Large intestine (tissue), 12 donors: ENCODE measurements at places on chromosomes 12 and 14.

DNA sequence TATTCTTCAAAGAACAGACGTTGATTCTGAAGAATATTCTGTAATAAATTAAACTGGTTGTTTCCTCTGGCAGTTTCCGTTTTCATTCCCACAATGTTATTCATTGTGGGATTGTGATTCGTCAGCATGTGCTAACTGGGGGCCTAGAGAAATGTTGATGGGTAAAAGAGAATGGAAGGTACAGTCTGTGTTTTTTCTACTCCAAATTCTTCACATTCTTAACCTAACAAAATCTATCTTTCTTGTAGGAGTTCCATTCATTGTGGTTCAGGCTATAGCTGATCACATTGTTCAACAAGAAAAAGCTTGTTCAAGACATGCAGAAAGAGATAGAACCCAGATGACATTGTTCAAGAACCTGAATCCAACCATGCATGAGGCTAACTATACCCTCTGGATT, 5.9 kb downstream of the CD163 start:
- DNase-seq = no peak
- no peak overlapping the region for H3K27ac ChIP-seq
- no peak overlapping the region for H3K4me3 ChIP-seq
- no peaks in the 10 kb centered on the region for H3K4me1 ChIP-seq
- H3K27me3 ChIP-seq = peaks cover 2% of the 10 kb centered on the region
- H3K36me3 ChIP-seq = no peaks in the 10 kb centered on the region

GRCh38 chr12:106971065-106971464, 15.4 kb downstream of the TMEM263 start:
- peaks cover 12% of the 10 kb centered on the region for H3K4me1 ChIP-seq
- no peaks in the 10 kb centered on the region for H3K27me3 ChIP-seq
- no peak overlapping the region for H3K27ac ChIP-seq
- no peak for DNase-seq
- no peak overlapping the region for H3K4me3 ChIP-seq

DNA sequence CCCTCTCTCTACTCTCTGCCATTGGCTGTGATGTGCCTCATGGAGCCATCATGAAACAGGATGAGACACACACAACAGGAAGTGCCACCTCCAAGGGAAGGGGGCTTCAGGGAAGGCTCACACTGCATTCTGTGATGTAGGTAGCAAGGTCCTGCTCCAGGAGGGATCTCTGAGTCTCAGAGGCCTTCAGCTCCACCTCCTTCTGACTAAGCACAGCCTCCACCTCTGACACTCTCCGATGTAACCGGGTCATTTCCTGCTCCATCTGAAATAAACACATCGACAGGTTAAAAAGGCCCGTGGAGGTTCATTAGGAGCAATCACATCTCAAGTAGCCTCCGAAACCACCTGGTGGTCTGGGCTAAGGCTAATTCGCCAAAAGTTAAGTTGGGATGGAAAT, 93.3 kb downstream of the CIT start:
- no peak overlapping the region for H3K4me3 ChIP-seq
- H3K27ac ChIP-seq = no peak overlapping the region
- no peaks in the 10 kb centered on the region for H3K27me3 ChIP-seq
- DNase-seq = no peak
- H3K36me3 ChIP-seq = peaks cover 5% of the 10 kb centered on the region
- H3K4me1 ChIP-seq = no peaks in the 10 kb centered on the region

DNA sequence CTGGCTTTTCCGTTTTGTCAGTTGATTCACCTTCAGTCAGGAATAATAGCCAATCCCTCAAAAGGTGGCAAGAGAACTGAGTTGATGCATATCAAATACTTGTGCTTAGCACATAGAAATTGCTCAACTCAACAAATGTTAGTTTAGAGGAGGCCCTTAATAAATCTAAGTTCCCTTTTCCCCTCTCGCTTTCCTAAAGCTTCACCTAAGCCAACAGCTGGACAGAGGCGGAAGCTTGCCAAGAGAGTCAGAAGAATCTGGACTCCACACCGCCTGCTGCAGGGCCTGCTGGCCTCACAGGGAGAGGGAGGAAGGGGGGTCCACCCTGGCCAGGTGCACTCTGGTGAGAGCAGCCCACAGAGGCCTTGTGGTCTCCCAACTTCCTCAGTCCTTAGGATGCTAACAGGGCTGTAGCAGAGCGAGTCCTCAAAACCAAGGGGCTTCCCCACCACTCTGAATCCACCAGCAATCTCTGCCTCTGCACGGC, 213.1 kb downstream of the CHST11 start:
- peaks cover 10% of the 10 kb centered on the region for H3K4me1 ChIP-seq
- no peak overlapping the region for H3K27ac ChIP-seq
- no peak overlapping the region for H3K4me3 ChIP-seq
- peaks cover 3% of the 10 kb centered on the region for H3K27me3 ChIP-seq

GRCh38 chr12:42208574-42208973, 29.5 kb downstream of the YAF2 start:
- DNase-seq = no peak
- peaks cover 6% of the 10 kb centered on the region for H3K4me1 ChIP-seq
- peaks cover 11% of the 10 kb centered on the region for H3K36me3 ChIP-seq
- no peak overlapping the region for H3K27ac ChIP-seq

- H3K36me3 ChIP-seq = no peaks in the 10 kb centered on the region
- no peaks in the 10 kb centered on the region for H3K27me3 ChIP-seq
Measured at GRCh38 chr12:3179731-3180130, 102.6 kb downstream of the TSPAN9 start.
